D721Med (cell line): ENCODE measurements at places on chromosomes 16 and 17.

GRCh38 chr16:47043970-47044684 is 70.7 kb upstream of the DNAJA2 start:
- no peak for DNase-seq

GRCh38 chr17:82061047-82061925 is 4.3 kb downstream of the DUS1L start:
- DNase-seq, result no peak

- no peak for DNase-seq
These were observed 14.0 kb downstream of the SCNN1G start for GRCh38 chr16:23196539-23196938.

GRCh38 chr17:61496174-61496956 is 44.1 kb downstream of the TBX4 start:
- DNase-seq, result no peak

- DNase-seq, result no peak
These were observed 176.2 kb downstream of the SNX29 start for GRCh38 chr16:12152740-12153139.

DNA sequence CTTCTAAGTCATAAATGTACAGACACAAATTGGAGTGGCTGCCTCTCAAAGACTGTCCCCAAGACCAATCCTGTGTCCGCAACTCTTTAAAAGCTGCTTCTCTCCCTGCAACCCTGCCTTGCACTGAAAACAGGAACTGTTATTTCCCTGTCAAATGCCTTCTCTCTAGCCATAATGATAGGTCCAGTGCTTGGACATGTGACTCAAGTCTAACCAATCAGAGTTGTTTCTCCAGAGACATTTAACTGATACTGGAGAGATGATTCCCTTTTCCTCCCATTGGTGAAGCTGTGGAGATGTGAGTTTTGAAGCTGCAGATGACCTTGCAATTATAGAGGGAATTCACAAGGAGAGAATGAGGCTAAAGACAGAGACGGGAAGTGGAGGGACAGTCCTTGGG is 253.3 kb upstream of the CDH5 start:
- DNase-seq, result no peak

- DNase-seq, result no peak
These were observed 760 bp downstream of the SLFN12L start for GRCh38 chr17:35536664-35537171.

GRCh38 chr16:85158743-85159178 is 46.5 kb upstream of the CIBAR2 start:
- DNase-seq, result no peak

GRCh38 chr17:64707050-64707591 is 45.0 kb upstream of the SMURF2 start:
- DNase-seq, result no peak

DNA sequence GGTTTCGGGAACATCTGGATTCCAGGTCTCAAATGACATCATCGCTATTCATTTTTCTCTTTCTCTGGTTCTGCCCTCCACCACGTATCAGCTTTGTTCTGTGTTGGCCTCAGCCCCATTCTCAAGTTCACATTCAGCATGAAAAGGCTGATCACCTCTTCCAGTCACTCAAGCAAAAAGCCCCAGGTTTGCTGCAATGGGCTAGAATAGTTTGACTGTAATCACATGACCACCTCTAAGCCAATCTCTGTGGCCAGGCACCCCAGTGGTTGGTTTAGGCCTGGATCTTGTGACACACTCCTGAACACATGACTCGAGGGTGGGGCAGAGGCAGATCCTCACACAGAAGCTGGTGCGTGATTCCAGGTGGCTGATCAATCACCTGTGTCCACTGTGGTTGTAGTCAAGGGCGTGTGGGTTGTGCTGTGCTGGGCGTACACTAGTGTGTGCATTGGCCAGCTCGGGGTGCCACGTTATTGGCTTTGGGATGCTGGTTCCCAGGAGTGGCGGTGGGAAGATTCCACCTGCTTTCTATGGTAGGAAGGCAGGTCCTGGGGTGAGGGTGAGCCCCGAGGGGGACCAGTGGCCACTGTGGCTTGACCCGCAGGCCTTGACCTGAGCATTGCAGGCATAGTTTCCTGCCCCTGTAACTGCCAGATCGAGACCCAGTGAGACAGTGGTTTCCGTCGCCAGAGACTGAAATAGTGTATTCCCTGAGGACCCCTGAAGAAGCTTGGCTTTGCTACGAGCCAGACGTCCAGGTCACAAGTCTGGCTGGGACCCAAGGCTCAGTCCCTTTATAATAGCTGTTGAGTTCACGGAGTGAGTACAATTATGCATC is 12.0 kb downstream of the EEF2K start:
- no peak for DNase-seq

GRCh38 chr16:84459533-84459894 is 44.9 kb downstream of the MEAK7 start:
- no peak for DNase-seq

DNA sequence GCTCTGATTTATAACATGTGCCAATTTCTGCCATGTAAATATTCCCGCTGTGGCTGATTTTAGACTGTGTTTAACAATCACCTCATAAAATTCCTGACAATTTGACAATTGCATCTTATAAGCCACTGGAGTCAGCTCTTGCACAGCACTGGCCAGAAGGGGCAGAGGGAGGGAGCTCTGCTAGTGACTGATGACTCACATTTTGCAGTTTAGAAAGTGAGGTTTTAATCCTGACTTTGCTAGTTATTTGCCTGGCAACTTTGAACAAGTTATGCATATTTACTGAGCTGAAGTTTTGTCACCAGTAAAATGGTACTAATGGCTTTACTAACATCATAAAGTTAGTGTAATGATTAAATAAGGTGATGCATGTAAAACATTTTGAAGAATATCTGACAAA is 452.3 kb downstream of the CNTNAP4 start:
- DNase-seq, result no peak

GRCh38 chr16:82361885-82362284 is 191.9 kb upstream of the MPHOSPH6 start:
- DNase-seq, result no peak

- DNase-seq, result no peak
These were observed 170.7 kb downstream of the CYB561 start for GRCh38 chr17:63275318-63275970.

DNA sequence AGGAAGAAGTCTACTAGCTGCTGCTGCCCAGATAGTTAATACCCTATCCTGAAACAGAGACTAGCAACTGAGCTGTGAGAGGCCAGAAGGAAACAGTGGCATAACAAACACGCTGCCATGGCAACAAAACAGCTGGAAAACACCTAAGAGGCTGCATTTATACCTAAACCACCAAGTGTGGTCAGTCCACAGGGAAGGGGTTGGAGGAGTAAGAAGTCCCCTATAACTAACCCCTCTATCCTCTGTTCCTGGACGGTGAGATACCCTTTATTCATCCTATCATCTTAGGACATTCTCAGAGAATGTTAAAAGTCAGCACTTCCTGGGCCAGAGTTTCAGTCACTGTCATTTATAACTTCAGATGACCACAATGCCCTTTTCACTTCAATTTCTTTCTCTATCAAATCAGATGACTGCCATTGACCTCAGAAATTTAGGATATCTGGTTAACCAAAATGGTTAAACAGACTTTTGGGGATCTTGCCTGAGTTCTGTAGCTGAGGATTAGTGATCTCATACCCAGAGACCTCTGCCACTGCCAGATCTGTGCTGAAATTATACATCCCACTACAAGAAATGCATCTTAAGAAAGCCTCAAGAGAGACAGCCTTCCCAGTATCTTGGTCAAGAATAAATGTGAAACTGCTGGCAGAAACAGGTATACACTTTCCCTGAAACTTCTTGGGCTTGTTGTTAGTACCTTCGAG is 36.2 kb downstream of the STH start:
- DNase-seq, result no peak

GRCh38 chr16:77679901-77680300 is 42.4 kb upstream of the NUDT7 start:
- DNase-seq, result no peak

GRCh38 chr16:24526701-24527495 is 12.5 kb upstream of the RBBP6 start:
- peak; percentile 27 for DNase-seq

- DNase-seq, result no peak
These were observed 20.2 kb upstream of the AATK start for GRCh38 chr17:81186203-81186602.

DNA sequence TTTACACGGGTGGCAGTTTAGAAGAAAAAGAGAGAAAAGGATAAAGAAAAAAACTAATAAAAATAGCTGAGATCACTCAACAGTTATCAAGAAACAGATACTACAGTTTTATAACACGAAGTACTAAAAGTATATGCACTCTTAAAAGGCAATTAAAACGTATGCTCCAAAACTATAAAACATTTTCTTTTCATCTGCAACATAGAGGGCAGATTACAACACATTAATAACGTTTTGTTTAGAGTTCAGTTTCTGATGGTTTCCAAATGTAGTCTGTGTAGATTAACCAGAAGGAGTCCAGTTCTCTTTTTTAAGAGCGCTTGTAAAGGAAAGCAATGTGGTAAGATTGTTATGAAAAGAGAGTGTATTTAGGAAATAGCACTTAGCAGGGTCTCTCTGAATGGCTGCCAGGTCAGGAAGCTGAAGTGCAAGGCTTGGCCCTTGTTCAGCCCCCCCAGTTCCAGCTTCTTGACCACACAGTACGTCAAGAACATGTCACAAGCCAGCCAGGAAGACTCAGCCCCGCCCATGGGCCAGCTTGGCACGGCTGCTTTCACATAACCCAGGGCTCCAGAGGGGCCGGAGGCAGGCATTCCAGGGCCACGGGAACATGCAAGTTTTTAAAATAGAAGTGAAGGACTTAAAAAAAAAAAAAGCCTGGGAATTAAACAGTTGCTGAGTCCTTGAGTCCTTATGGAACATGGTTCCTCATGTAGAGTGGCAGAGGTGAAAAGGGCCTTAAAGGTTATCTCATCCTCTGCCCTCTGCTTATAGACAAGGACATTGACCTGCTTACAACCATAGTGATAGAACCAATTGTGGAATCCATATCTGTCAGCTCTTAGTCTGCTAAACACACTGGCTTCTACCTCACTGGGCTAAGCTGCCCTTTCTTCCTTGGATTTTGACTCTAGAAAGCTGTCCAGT is 147.4 kb upstream of the TBX2 start:
- DNase-seq, result no peak

DNA sequence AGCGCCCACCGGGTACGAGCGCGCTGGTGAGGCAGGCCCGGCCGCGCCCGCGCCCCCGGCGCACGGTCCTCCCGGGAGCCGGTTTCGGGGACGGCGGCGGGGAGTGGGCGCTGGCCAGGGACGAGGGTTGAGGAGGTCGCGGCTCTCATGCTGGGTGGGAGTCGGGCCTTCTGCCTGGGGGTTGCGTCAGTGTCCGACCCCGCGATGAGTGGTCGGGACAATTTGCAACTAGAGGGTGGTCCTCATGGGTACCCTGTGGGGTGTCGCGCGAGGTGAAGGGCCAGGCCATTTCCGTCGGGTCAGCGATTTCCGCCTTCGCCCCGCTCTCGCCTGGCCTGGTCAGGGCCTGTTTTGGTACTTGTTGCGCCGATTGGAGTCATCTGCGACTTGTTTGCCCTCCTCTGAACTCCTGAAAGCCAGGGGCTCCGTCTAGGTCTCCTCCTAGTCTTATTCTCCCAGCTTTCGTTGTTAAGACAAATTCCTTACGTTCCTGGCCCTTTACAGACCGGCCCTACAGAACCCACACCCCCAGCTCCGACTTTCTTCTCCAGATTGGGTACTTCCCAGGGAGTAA is 14.9 kb downstream of the NAA60 start:
- no peak for DNase-seq

DNA sequence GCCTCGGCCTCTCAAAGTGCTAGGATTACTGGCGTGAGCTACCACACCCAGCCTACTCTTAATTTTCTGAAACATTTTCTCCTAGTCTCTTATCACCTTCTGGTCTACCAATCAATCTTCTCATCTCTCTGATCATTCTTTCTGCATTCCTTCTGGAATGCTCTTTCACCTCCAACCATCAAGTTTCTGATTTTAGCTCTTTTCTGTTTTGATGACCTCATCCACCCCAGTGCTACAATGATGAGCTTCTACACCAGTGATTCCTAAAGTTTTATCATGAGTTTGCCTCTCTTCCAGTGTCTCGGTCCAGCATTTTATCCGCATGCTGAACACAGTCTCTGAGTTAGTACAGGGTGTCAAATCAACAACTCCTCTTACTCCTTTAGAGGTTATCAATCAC is 31.5 kb downstream of the NME2 start:
- DNase-seq, result no peak

GRCh38 chr17:62855156-62855555 is 47.0 kb upstream of the MARCHF10 start:
- no peak for DNase-seq

- DNase-seq, result no peak
These were observed 13.6 kb upstream of the TMIGD1 start for GRCh38 chr17:30347488-30347887.

DNA sequence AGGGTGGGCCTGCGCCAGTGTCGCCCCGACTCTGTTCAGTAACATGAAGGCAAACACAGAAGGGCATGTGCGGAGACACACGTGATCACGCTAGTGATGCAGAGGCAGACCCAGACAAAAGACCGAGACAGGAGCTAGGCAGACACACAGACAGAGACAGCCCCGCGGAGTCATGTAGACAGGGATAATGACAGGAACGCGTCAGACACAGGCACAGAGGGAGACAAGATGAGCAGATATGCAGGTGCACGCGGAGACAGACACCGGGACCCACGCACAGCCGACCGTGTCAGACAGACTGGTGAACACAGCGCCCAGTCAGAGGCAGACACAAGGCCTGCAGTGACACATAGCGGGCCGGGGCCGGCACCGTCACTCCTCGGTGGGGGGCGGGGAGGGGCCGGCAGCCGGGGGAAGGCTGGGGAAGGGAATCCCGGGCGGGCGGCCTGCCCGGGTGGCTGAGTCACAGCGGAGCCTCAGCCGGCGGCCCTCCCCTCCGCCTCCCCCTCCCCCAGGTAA is 7.4 kb downstream of the KDM6B start:
- no peak for DNase-seq

DNA sequence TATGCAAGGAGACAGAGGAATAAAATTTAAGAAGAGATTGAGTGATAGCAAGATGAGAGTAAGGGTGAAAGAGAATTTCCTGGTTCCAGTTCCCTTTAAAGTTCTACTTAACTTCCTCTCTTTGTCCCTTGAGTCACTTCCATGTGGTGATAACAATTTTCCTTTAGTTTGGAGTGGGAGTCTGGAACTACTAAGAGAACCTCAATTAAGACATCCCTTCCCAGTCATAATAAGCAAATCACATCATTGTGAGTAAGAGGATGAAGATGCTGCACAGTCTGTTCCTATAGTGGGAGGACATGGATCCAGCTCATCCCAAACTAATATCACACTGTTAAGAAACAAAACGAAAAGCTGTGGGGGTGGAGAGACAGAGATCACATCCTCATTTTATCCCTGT is 24.4 kb downstream of the TBX21 start:
- DNase-seq, result no peak
